ENCODE measurements at places on chromosomes 1 and 21.

GRCh38 chr1:18005238-18005637 lies 102.4 kb upstream of the IGSF21 start:
- DNase-seq: no peak

GRCh38 chr1:12376236-12377045 lies 146.6 kb downstream of the VPS13D start:
- DNase-seq: no peak

- no peak for DNase-seq
These were observed 2.1 kb upstream of the PEX10 start for GRCh38 chr1:2414297-2414958.

- DNase-seq: no peak
These were observed 100.9 kb upstream of the HMGB4 start for GRCh38 chr1:33762962-33763361.

All from cerebellar nuclear complex (tissue), 1 donor.